Stimulated activated CD8-positive, alpha-beta memory T cell treated with anti-CD3 and anti-CD28 coated beads, Interleukin-7, amount 100 ng/mL, for 1 hour (primary cell): ENCODE measurements at places on chromosomes 6 and 20.

DNA sequence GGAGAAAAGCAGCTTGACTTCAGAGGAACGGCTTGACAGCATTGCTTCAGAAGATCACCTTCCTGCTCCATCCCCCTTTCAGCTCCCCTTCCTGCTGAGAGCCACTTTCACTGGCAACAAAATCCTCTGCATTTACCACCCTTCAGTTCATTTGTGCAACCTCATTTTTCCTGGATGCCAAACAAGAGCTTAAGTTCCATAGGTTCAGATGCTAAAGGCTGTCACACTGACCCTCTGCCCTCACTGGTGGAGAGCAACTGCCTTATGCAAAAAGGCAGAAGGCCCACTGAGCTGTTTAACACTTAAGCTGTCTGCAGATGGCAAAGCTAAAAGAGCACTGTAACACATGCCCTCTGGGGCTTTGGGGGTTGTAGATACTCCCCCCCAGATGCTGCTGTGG is 131.2 kb upstream of the SPACA1 start:
- no peak for DNase-seq

DNA sequence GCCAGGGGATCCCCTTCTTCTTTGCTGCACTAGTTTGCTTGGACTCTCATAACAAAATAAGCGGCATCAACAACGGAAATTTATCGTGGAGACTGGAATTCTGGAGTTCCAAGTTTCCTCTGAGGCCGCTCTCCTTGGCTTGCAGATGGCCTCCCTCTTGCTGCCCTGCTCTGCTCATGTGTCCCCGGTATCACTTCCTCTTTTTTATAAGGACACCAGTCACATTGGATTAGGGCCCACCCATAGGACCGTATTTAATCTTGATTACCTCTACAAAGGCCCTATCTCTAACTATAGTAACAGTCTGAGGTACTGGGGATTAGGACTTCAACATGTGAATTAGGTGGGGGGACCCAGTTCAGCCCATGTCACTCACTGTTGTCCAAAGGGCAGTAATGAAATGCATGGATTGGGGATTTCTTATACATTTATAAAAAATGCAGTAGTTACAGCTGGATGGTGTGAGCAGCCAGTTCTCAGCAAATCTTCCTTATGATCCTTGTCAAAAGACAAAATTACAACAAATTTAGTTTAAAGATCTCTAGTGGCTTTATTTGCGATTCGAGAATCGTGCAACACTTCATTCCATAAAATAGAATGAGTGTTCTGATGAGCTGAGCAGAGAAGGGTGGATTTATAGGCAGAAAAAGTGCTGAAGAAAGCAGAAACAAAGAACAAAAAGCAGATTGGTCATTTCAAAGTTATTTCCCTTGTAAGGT is 59.3 kb upstream of the AKAP12 start:
- DNase-seq, result no peak

GRCh38 chr6:124355146-124355545 is 551.5 kb downstream of the NKAIN2 start:
- no peak for DNase-seq

DNA sequence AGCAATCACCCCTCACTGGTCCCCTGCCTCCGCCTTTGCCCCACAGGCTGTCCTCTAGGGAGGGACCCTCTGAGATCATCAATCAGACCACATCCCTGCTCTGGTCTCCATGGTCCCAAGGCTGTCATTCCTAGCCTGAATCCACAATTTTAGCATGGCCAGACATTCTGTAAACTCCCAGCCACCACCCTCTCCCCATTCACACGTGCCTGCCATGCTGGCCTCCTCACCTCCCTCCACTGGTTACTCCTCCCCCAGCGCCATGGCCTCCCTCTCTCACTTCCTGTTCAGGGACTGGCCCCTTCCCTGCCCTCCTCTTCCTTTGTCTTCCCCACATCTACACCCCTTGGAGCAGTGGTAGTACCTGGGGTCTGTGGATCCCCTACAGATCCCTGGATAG is 150.7 kb upstream of the MLN start:
- no peak for DNase-seq

GRCh38 chr6:7646394-7646793 is 56.4 kb downstream of the SNRNP48 start:
- DNase-seq, result no peak

GRCh38 chr20:46078954-46079353 is 10.8 kb downstream of the NCOA5 start:
- DNase-seq, result no peak

DNA sequence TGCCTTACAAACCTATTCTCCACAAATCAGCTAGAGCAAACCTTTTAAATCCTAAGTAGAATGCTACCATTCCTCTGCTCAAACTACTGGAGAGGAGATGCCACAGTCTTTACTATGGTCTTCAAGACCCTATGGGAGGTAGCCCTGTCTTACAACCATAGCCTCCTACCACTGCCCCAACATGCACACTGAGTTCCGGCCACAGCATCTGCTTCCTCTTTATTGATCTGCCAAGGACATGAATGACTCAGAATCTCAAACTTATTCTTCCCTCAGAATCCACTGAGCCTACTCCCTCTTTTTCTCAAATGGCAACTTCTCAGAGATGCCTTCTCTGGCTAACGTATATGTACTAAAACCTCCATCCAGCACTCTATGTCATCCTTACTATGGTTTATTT is 12.2 kb upstream of the ANKEF1 start:
- DNase-seq, result no peak

- DNase-seq, result no peak
Observed at GRCh38 chr6:11315743-11316437, 83.4 kb upstream of the NEDD9 start.

DNA sequence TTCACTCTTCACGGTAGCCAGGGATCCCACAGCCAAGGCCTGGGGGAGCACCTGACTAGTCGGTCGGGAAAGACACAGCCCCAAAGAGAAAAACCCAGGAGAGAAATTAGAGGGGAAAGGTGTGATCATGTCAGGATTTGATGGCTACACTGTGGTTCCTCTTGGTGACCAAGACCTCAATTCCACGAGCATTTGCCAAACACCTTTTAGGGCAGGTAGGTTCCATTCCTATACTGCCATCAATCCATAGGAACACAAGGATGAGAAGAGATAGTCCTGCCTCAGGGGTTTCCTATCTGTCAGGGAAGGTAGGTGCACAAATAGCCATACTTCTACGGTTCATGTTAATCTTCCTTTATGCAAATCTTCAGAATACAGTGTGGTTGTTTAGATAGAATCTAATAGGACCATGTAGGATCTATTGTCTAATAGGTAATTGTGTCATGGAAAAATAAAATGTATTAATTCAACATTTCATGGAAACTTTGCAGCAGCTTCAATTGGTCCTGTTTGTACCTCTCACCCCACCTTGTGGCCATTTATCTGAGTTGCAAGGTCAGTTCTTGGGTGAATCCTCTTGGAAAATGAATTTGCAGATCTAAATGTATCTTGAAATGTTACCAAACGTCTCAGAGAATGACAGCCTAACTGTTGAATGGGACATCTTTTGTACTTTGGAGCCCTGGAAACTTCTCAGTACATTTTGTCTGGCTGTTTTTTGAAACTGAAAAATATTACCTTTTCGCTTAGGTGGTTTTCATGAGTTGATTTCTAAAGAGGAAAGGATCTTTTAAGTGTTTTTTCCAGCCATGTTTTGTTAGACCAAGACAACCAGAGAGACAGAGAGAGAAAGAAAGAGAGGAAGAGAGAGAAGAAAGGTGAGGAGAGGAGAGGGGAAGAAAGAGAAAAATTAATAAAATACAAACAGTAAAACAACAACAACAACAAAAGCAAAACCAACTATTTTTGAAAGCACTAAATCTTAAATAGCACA is 33.7 kb upstream of the IYD start:
- DNase-seq, result no peak

- DNase-seq, result no peak
Observed at GRCh38 chr20:51542033-51542570, 417 bp downstream of the NFATC2 start.
